ENCODE measurements at places on chromosomes 1 and 21. TPM values are rescaled to one million over a fixed set of nuclear protein-coding genes. Genes with fewer than 3 reads are reported as not detected.

The FTCD gene
- total RNA-seq, result 2.5 TPM

The LCE3E gene
- total RNA-seq, result not detected

The CYP4A11 gene
- total RNA-seq, result not detected

The LCE3B gene
- total RNA-seq, result not detected

GRCh38 chr1:116203920-116204319 is 92.7 kb downstream of the MAB21L3 start:
- peaks cover 38% of the 10 kb centered on the region for H3K27me3 ChIP-seq
- no peak overlapping the region for H3K4me3 ChIP-seq
- DNase-seq, result no peak
- no peaks in the 10 kb centered on the region for H3K4me1 ChIP-seq

- DNase-seq, result no peak
- no peaks in the 10 kb centered on the region for H3K27me3 ChIP-seq
- no peak overlapping the region for H3K4me3 ChIP-seq
- no peak overlapping the region for H3K27ac ChIP-seq
- no peaks in the 10 kb centered on the region for H3K36me3 ChIP-seq
Observed at GRCh38 chr1:192598589-192598988, 23.0 kb downstream of the RGS1 start.

- H3K27me3 ChIP-seq, result no peaks in the 10 kb centered on the region
- H3K4me1 ChIP-seq, result no peaks in the 10 kb centered on the region
- no peak overlapping the region for H3K27ac ChIP-seq
- DNase-seq, result no peak
- no peak overlapping the region for H3K4me3 ChIP-seq
Observed at GRCh38 chr1:219293410-219293809, 119.7 kb downstream of the LYPLAL1 start.

GRCh38 chr1:91507328-91507727 is 6.7 kb downstream of the CDC7 start:
- DNase-seq, result no peak
- no peak overlapping the region for H3K4me3 ChIP-seq
- no peak overlapping the region for H3K27ac ChIP-seq

DNA sequence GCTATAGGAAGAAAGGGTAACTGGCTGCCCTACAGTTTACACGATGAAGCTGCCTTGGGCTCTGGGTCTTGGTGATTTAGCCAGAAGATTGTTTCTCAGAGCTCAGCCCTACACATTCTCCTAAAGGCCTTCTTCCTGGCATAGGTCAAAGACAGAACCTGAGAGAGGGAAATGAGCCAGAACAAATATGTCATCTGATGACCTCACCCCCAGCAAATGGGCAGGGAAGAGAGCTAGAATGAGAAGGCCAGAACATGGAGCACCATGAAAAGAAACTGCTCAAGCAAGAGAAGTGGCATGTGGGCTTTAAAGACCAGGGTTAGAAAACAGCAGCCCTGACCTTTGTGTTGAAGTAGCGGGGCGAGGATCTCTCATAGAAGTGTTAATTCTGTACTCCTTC is 5.5 kb upstream of the ILDR2 start:
- H3K4me3 ChIP-seq, result no peak overlapping the region
- H3K27me3 ChIP-seq, result peaks cover 23% of the 10 kb centered on the region
